Lung microvascular endothelial cell (primary cell): ENCODE measurements at places on chromosomes 7 and 10. TPM values are rescaled to one million over a fixed set of nuclear protein-coding genes. Genes with fewer than 3 reads are reported as not detected.

Gene GRB10
- total RNA-seq: 59.9 and 70.4 TPM in 2 replicates

Gene KIAA1549
- 1.5 and 2.4 TPM in 2 replicates for total RNA-seq

Gene ATP6V0A4
- total RNA-seq: under 0.01 TPM in 2 replicates

Gene VWC2
- total RNA-seq: not detected in 2 replicates

Gene PRKCQ
- total RNA-seq: 0.44 and 0.60 TPM in 2 replicates

Gene VAX1
- total RNA-seq: not detected in 2 replicates

Gene PRSS37
- total RNA-seq: not detected in 2 replicates

Gene ABCB1
- 0.20 and 1.3 TPM in 2 replicates for total RNA-seq

Gene EGFR
- 0.20 and 0.65 TPM in 2 replicates for total RNA-seq

Gene PKD1L1
- 0.20 and 0.44 TPM in 2 replicates for total RNA-seq

Gene LIPF
- total RNA-seq: not detected in 2 replicates

Gene HOXA4
- total RNA-seq: 0.22 and 0.79 TPM in 2 replicates

Gene WEE2
- under 0.01 TPM in 2 replicates for total RNA-seq
